ENCODE measurements at places on chromosomes 7 and 10.

GRCh38 chr7:155141562-155141961, 71.4 kb downstream of the HTR5A start:
- no peak for DNase-seq

GRCh38 chr7:125878235-125878956, 948.8 kb upstream of the POT1 start:
- DNase-seq, result no peak

DNA sequence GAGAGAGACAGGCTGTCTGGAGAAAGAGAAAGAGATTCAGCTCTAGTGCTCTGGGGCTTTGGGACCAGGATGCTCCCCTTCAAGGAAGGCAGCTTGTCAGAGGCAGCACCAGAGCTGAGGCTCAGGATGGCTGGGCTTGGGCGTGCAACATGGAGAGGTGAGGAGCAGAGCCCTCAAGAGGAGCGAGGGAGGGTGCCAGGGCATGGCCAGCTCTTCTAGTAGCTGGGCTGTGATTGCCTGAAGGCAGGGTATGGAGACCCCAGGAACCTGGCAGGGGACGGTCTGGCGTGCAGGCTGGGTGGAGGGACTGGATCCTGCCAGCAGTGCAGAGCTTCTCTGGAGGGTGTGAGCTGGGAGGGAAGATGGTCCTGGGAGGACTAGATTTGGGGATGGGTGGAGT, 40.2 kb downstream of the ANTXRL start:
- DNase-seq, result peak; percentile 77

- DNase-seq, result no peak
Observed at GRCh38 chr7:134174795-134175261, 47.7 kb downstream of the LRGUK start.

DNA sequence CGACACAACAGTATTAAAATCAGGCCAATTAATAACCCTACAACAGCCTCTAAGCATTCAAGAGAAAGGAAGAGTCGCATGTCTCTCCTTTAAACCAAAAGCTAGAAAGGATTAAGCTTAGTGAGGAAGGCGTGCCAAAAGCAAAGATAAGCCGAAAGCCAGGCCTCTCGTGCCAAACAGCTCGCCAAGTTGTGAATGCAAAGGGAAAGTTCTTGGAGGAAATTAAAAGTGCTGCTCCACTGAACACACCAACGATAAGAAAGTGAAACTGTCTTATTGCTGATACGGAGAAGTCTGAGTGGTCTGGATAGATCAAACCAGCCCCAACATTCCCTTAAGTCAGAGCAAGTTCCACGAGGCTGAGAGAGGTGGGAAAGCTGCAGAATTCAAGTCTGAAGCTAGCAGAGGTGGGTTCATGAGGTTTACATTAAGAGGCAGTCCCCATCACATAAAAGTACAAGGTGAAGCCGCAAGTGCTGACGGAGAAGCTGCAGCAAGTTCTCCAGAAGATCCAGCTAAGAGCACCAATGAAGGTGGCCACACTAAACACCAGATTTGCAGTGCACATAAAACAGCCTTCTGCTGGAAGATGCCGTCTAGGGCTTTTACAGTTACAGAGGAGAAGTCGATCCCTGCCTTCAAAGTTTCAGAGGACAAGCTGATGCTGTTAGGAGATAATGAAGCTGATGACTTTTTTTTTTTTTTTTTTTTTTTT, 194.8 kb downstream of the MAD1L1 start:
- DNase-seq, result peak; percentile 42

DNA sequence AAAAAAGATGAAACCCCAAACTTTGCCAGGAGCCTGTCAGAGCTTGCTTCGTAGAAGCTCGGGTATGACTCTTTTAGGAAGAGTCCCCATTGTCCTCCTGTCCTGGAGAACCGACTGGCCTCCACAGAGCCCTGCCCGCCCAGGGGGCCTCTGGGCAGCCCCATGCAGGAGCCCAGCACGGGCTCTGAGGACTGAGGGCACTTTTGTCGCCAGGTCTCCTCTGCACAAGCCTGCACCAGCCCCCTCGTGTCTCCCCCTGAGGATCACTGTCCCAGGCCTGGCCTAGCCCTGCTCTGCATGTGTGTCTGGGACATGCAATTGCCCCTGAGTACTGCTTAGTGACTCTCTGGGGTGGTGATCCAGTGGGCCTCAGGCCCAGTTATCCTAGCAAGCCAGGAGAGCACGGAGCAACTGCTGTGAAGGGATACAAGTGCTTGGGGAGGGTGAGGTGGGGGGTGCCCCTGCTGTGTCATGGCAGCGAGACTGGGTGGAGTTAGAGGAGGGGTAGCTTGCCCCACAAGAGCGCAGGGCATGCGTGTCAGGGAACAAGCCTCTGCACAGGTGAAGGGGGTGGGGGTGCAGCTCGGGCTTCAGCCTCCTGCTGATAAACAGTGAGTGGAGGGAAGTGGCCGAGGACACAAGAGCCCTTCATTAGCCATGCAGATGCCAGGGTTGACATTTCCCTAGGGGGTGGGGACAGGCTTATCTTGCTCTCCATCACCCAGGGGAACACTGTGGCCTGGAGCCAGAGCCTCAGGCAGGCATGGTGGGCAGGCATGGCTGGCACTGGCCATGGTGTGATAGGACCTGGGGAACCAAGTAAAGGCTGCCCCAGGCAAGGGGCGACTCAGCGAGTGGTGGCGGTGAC, 143.4 kb downstream of the C10orf105 start:
- no peak for DNase-seq

- no peak for DNase-seq
Observed at GRCh38 chr10:93075369-93076221, 1.9 kb downstream of the CYP26A1 start.

DNA sequence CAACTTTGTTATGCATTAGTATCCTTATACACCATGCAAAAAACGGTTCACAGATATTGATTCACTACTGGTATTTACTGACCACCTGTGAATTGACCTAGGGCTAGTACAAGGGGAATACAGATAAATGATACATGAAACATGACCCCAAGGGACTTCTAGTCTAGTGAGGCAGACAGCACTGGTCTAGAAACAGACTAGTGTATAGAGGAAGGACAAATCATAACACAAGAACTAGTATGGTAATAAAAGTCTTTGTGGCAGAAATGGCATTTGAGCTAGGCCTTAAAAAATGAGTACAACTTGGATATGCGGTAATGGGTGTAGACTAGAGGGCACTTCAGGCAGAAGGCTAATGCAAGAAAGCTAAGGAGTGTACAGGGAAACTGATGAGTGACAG, 86.6 kb downstream of the SLC25A13 start:
- DNase-seq, result no peak
